ENCODE measurements at places on chromosomes 4 and X.
A peak's percentile ranks its signal among the peaks of the same experiment; 100 is the strongest.

DNA sequence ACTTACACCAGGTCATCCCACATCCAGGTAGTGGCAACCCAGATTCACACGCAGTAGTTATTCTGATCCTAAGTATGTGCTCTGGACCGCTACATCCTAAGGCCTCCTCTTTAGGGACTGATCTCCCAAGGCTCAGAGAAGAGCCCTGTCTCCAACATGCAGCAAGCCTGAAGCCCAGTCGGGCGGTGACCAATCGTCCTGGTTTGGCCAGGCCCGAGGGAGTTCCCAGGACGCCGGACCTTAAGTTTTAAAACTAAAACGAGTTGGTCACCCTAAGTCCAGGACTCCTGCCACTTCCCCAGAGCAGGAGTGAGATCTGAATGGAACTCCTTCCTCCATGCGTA is 385 bp downstream of the LYAR start:
- DNase-seq = no peak

GRCh38 chr4:74444891-74445642 is at the start of gene AREG:
Gene AREG (plus strand): TSS chr4:74445136. CDS start chr4:74445346, 210 bp downstream.
- DNase-seq = peak; percentile 77

DNA sequence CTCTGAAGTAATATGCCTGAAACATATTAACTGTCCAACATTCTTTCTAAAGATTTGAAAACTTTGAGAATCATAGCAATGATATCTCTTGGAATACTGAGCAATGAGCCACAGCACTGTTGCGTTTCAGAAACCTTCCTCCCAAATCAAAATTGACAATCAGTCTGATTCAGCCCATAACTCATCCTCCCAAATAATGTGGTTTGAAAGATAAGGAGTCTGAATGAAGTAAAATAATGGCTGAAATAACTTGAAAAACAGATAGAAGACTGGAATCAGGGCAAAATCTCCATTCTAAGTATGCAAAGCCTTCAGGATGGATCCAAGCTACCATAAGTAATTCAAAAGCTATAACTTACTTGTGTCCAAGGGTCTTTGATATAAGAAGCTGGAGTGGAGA is 98.6 kb upstream of the PLS3 start:
- no peak for DNase-seq

- DNase-seq = no peak
Measured at GRCh38 chr4:41572516-41572915, 34.6 kb downstream of the LIMCH1 start.

- no peak for DNase-seq
Measured at GRCh38 chr4:92305878-92306520, 2.2 kb downstream of the GRID2 start.

DNA sequence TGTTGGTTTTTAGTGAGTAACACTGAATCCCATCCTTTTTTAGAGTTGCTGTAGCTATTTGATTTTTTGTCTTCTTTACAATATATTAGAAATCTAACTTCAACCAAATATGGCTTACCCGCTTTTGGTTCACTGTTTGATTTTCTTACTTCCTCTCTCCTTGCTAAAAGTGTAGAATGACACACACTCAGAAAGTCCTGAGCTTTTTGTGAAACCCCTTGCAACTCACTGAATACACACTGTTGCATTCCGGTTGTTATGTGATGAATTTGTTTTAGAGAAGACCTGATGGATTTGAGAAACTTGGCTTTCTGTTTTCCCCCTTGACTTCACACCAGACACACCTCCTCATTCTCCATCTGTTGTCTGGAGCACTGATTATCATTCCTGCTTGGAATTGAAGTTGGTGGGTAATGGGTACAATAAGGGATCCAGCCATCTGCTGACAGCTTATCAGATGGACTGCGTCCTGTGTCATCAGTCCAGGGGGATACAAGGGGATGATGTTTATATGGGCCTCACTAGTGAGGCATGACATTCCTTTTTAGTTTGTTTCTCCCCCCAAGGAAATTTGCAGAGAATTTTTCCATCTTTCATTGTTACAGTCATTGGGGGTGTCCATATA is 5.2 kb downstream of the TMEM164 start:
- DNase-seq = no peak

DNA sequence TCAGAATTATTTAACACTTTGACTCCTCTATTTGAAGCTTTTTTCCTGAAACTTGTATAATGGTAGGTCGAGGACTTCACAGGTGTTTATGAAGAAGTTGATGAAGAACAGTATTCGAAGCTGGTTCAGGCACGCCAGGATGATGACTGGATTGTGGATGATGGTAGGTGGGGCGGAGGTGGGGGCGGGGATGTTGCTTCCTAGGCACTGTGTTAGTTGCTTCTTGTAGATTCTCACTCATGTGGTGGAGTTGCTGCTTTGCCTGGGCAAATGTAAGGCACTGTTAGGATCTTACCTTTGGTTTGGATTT is 9.4 kb downstream of the POLA1 start:
- no peak for DNase-seq

GRCh38 chr4:24057915-24058559 is 168.2 kb upstream of the PPARGC1A start:
- no peak for DNase-seq

DNA sequence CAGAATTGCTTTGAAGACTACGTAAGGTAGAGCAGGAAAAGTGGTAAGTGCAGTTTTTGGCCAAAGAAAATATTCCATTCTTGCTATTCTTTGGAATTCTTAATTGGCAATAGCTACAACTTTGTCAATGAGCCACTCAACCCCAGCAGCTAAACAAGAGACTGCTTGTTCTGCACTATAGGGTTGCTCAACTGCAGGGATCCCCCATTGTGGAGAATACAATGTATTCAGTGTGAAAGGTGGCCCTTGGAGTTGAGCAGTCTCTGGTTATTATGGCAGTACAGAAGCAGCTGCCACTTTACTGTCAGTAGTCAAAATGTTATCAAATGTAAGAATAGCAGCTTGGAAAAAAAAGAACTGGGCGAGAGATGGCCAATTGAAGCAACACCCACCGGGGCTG is 808.7 kb downstream of the CENPC start:
- no peak for DNase-seq

GRCh38 chrX:576904-577560 is 53.6 kb upstream of the SHOX start:
- DNase-seq = no peak

DNA sequence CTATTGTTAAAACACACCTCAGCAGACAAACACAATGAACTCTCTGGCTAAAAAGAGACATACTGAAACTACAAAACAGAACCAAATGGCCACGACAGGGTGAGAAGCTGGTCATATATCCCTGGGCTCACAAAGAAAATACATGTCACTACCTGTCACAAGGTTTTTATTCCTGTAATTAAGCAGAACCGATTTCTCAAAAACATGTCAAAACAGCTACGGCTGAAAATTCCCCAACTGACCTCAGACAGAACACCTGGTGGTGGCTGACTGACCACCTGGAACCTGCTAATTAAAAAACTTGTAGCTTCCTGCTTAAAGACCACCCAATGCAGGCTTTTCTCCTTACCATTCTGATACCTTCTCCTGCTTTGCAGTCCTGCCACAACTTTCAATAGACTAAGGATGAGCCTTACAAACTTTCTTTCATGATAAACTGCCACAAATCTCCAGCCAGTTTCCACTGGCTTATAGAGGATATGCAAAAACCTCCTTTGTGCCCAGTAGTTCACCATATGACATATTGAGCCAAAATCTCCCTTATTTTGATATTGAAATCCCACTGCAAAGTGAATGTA is 571.9 kb downstream of the SPOCK3 start:
- DNase-seq = no peak

GRCh38 chr4:8585186-8585585 is 5.0 kb downstream of the GPR78 start:
- DNase-seq = no peak

GRCh38 chr4:154658680-154659405 is 46.4 kb upstream of the FGG start:
- no peak for DNase-seq

DNA sequence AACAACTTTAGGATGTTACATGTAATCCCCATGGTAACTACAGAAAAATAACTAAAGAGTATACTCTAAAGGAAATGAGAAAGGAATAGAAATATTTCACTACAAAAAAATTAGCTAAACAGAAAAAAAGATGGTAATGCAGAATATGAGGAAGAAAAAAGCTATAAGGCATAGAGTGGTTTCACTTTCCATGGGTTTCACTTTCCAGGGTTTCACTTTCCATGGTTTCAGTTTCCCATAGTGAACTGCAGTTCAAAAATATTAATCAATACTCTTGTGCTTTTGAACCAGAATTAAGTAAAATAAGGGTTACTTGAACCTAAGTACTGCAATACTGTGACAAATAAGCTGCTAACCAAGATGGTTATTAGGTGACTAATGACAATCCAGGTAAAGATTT is 42.0 kb downstream of the NPFFR2 start:
- DNase-seq = no peak

DNA sequence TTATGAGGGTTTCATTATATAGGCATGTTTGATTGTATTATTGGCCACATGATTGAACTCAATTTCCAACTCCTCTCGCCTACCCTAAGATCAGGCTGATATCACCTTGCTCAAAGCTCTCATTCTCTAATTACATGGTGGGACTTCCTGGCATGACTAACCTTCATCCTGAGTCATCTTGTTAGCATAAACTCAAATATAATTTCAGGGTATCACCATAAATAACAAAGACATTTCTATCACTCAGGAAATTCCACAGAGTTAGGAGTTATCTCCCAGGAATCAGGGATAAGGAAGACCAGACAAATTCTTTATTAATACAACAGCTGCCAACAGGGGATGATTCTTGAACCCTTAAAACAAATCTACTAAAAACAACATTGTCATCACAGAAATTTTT is 90.7 kb downstream of the NDST3 start:
- DNase-seq = no peak

DNA sequence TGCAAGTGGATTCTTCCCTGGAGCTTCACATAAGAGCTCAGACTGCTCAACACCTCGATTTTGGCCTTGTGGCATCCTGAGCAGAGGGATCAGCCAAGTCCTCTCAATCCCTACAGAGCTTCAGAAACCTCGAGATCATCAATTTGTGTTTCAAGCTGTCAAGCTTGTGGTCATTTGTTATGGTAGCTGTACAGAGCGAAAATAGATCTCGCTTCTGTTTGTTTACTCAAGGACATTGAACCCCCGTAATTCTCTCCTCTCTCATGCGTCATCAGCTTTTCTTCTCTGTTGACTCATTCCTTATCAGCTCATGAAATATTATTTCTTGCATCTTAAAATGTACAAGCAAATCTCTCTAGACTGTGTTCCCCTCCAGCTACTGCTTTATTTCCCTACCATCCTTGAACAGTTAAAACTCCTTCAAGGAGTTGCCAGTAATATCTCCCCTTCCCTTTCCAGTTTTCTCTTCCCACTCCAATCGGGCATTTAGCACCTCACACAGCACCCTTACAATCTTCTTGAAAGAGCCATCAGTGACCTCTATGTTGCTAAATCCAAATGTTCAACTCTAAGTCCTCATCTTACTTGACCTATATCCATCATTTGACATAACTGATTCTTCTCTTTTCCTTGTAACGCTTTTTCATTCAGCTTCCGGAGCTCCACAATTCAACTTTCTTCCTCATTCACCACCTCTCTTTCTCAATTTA is 106.2 kb upstream of the FAT1 start:
- no peak for DNase-seq

DNA sequence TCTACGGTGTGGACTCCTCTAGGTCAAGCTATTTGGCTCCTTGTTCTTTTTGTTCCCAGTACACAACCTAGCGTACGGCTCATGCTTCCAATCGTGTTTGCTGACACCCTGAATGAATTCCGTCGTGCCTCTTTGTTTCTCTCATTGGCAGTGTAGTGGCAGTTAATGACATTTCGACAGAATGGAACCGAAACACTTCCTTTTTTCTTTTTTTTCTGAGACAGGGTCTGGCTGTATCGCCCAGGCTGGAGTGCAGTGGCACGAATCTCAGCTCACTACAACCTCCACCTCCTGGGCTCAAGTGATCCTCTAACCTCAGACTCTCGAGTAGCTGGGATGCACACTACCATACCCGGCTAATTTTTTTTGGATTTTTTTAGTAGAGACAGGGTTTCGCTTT is 113.3 kb upstream of the ATP6AP2 start:
- no peak for DNase-seq

DNA sequence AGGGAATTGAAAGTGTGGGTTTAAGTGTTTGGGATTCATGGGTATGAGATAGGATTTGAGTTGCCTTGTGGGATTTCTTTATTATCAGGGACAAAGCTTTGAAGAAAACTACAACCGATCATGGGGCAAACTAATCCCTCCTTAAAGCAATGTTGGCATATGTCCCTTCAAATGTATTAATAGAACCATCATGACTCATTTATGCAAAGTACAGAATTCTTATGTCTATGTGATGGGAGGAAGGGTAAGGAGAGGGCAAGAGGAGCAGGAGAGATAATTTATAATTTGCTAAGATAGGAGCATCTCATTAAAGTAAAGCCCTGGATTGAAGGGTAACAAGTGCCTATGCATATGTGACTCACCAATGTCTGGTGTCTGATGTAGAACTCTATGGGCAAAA is 94.2 kb downstream of the PHEX start:
- DNase-seq = no peak

- DNase-seq = no peak
Measured at GRCh38 chr4:2247128-2248043, 5.5 kb upstream of the HAUS3 start.

DNA sequence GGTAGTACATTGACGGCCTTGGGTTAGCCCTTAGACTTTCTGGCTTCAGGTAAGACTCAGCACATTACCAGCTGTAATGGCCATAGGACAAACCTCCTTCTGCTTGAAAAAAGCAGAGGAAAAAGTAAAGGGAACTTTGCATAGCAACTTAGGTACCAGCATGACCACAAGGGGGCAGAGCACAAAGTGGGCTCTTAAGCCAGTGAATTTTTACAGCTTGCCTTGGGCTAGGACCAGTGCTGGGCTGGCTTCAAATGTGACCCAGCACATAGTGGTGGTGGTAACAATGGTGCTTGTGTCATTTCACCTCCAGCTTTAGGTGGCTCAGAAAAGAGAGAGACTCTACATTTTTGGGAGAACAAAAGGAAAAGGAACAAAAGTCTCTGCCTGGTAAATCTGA is 66.1 kb downstream of the KLHL4 start:
- DNase-seq = no peak

GRCh38 chr4:117634716-117635115 is 399.6 kb upstream of the NDST3 start:
- DNase-seq = no peak

GRCh38 chrX:123186801-123187200 is 2.7 kb downstream of the GRIA3 start:
- DNase-seq = no peak

- no peak for DNase-seq
Measured at GRCh38 chrX:142149919-142150318, 55.2 kb downstream of the MAGEC2 start.

- DNase-seq = no peak
Measured at GRCh38 chrX:110022599-110023448, 19.9 kb downstream of the TMEM164 start.

DNA sequence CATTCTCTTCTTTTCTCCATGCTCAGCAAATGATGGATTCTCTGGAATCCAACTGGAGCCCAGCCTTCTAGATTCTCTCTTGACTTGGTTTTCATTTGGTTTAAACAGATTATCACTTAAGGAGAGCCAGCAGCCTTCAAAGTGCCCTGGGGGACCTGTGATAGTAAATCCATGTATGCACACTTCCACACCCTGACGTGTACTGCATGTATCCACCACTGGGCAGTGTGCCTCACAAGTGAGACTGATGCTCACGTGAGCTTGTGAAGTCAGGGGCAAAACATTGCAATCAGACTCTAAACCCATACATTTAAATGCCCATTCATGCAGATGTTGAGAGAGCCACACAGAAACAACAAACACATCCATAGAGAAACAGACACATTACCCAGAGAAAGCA is 28.0 kb upstream of the SETD7 start:
- DNase-seq = no peak
